Sciatic nerve (tissue), 2 donors: ENCODE measurements at places on chromosomes 6 and 20. TPM values are rescaled to one million over a fixed set of nuclear protein-coding genes. Genes with fewer than 3 reads are reported as not detected.

Gene ATG5
- 27.8 TPM for total RNA-seq

Gene GRM1
- total RNA-seq, result 0.45 TPM

Gene F13A1
- total RNA-seq, result 231 TPM

Gene CYP21A2
- total RNA-seq, result 6.1 TPM

Gene EYA2
- 24.4 TPM for total RNA-seq

Gene EDEM2
- 15.4 TPM for total RNA-seq

Gene MATN4
- 0.22 TPM for total RNA-seq

Gene ITCH
- total RNA-seq, result 84.3 TPM

Gene DST
- 526 TPM for total RNA-seq

Gene BPIFB1
- total RNA-seq, result 2.1 TPM

Gene SNAP91
- total RNA-seq, result 2.7 TPM

Gene TSBP1
- total RNA-seq, result not detected

Gene SLC16A10
- 3.1 TPM for total RNA-seq

Gene NRSN2
- 39.6 TPM for total RNA-seq

Gene PROCR
- 24.0 TPM for total RNA-seq

Gene TBC1D7
- 10.2 TPM for total RNA-seq

Gene PPP1R16B
- total RNA-seq, result 7.5 TPM

Gene C20orf204
- 2.1 TPM for total RNA-seq

Gene TBX18
- 46.1 TPM for total RNA-seq

Gene SAPCD1
- 4.9 TPM for total RNA-seq
